COR-L47 (cell line): ENCODE measurements at places on chromosomes 7 and 10.

DNA sequence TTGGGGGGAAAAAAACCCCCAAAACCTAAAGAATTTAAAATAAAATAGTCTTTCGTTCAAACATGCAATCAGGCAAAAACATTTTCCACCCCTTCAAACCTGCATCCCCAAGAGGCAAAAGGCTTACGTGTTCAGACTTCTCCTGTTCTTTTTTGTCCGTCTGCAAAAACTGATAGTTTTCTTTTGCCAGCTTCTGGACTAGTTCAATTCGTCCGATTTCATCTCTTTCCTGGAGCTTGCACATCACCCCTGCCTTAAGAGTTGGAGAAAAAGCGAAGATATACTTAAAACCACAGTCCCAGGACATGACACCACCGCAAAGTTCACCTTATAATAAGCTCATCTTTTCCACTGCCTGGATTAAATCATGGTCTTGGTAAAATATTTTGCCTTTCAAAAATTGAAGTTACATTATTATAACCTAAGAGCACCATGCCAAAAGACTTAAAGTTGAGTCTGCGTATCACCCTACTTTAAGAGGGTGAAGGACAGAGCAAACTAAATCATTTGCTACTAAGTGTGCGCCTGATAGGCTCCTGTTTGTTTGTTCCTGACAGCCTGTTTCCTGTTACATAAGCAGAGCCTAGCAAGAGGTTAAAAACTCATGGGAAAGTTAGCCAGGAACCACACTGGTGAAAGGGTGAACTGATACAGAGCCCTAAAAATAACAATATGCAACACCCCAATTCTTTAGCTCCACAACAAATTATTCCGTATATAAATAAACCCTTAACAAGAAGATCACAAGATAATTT lies 137.0 kb downstream of the RAPGEF5 start:
- DNase-seq = no peak

- DNase-seq = no peak
These were observed 37.4 kb downstream of the LRRC72 start for GRCh38 chr7:16564023-16564380.

DNA sequence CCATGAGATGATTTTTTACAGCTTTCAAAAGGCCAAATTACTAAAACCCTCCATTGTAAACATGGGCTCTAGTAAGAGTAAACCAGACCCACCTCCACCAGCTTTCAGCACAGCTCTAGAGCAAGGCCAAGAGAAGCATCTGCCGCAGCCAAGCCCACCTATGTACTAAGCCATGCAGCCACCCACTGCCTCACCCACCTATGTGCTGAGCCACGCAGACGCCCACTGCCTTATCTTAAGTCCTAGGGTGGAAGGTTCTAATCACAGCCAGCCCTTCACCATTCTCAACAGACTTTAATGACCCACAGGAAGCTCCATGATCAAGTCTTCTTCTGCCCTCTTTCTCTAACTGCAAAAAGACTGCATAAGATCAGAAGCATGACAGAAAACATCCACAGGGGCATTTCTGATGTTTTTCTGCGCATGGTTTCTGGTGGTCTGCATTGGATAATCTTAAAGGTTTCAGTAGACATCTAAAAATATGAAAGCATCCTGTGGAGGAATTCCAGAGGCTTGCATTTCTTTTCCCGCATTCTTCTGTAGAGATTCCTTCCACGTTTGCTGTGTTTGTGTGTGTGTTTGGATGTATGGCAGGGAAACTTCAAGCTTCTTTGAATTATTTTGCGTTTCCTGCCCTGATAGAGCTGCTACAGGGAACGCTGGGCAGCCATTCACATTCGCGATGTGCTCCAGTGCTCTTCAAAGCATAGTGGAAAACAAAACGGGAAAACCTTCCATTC lies 286.1 kb upstream of the KLF6 start:
- no peak for DNase-seq

DNA sequence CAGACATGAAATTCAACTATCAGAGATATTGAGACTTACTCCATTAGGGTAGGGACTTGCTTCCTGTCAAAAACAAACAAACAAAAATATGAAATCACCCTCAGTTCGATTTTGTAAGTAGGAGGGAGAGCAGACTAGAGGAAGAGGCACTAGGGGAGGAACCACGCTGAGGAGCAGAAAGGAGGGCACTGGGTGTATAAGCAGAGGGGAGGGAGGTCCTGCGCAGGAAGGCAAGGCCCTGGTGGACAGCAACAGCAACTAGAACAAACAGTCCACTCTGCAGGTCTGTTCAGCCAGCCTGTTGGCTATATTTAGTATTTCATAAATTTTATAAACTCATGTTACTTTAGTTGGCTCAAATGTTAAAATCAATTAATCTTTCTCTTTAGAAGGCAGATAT lies 937.1 kb upstream of the C7orf33 start:
- no peak for DNase-seq

GRCh38 chr7:37388811-37389210 lies 59.9 kb downstream of the ELMO1 start:
- no peak for DNase-seq

DNA sequence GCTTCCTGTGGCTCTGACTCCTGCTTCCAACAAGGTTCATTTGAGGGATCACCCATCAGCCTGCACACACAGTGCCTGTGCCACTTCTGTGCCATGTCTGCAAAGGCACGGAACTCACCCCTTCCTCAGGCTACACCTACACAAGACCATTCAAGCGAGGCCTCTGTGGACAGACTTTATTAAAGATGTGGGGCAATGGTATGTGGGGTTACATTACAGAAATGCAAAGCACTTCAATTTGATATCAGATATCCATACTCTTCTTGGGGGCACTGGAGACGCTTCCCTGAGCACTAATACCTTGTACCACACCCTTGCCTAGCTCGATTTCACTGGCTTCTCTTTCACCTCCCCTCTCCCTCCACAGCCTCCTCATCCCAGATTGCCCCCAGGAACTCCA lies 84.4 kb upstream of the FGL2 start:
- no peak for DNase-seq

DNA sequence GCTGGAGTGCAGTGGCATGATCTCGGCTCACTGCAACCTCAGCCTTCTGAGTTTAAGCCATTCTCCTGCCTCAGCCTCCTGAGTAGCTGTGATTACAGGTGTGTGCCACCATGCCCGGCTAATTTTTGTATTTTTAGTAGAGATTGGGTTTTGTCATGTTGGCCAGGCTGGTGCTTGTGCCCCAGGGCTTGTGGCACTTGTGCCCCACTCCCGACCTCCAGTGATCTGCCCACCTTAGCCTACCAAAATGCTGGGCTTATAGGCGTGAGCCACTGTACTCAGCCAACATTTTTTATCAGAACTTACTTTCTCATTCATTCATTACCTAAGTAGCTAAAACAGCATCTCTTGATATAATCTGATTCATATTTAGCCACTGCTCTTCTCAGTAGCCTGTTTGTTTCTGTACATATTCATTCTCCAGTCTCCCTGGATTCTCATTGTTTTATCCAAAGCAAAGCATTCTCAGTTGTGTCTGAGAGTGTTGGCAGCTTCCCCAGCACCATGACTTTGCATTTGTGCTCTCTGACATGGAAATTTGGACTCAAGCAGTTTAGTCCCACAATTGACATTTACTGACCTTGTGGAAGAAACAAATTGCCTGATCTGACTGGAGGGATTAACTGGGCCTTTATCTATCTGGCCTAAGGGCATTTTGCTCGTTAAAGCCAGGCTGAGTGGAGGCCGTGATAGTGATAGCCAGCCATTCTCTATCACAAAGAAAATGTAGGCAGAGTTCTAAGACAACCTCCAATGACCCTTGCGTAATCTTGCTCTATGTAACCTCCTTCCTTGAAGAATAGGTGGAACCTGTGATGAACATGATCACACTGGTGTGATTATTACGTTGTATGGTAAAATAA lies 44.9 kb downstream of the AKR1B15 start:
- DNase-seq = no peak

DNA sequence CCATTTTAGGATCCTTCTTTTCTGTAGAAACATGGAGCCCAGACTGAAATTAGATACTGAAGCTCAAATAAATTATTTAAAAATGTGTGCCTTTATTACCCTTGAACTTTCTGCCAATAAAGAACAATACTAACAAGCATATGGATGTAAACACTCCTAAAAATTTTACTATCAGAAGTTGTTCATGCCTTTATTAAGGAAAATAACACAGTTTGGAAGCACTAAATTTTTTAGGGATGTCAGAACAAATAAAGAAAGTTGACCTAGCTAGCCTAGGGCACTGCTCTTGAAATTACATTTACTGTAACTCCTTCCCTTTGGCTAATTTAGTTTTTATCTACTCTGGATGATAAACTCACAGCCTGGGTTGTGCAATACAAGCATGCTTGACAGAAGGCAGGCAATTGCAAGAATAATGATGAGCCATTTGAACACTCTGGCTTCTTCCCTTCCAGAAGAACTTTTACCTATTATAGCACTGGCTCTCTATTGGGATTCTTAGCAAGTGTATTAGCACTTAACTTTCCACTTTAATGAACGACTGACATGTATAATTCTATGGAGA lies 351.7 kb upstream of the C7orf33 start:
- no peak for DNase-seq

DNA sequence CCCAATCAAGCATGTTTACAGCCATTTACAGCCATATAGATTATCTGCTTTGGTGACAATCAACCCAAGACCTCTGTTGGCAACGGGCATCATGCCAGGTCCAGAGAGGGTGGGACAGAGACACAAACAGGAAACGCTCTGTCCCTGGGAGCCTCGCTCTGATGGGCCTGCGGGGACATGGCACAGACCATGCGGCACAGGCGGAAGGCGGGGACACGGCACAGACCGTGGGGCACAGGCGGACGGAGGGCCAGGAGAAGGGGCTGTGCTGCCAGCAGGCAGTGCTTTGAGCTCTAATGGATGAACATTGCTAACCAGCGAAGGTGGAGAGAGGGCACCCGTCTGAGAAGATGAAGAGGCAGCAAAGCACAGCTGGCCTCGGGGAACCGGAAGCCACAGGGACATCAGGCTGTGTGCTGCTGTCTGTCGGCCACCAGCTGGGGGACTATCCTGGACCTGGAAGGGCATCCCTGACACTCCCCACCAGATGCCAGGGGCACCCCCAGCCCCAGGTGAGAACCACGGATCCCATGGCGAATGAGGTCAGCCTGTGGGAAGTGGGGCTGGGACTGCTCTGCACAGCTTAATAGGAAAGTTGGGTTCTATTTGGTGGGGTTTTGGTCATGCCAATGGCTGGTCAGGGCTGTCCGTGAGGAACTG lies 61.0 kb downstream of the DIP2C start:
- DNase-seq = peak; percentile 18

GRCh38 chr7:29247224-29247962 lies 52.8 kb downstream of the CHN2 start:
- no peak for DNase-seq

DNA sequence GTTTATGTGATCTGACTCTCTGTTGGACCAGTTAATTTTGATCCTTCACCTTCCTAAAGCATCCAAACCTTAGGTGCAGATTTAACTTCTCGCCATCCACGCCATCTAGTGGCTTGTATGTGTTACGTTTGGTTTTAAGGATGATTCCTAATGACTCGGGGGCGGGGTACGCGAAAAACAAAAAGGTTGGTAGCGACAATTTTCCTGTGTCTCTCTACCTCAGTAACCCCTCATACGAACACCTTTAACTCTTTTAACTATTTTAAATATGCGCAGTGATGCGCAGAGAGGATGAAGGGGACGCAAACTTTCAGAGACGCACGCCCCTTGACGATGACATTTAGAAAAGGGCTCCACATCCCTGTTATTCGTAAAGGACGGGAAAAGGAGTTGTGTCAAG lies 714 bp upstream of the KCND2 start:
- peak; percentile 79 for DNase-seq

- DNase-seq = no peak
These were observed 2.6 kb upstream of the OPN4 start for GRCh38 chr10:86651631-86652331.

- DNase-seq = no peak
These were observed 55.2 kb downstream of the ZNF716 start for GRCh38 chr7:57505176-57505575.

DNA sequence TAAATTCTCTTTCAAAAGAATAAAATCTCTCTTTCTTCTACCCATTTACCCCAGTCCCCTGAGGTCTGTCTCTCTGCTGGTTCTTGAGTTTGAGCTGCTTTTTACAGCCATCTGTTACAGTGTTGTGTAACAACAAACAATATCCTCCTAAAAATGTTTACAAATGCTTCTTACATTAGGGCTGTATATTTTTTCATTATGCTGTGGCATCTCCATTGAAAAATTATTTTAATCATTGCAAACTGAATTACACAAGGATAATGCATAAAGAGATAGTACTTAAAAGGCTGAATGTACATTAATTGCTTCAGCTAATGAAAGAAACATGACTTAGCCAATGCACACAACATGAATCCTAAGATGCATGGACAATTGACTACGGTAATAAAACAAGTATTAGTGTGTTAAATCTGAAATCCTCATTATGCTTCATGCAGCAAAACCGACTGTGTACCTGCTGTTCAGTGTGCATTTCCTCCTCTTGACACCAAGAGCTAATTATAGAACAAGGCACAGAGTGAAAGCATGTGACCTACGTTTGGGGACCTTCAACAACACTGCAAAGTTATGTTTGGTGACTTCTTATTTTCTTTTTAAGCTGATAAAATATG lies 181.7 kb upstream of the RHOBTB1 start:
- DNase-seq = no peak

DNA sequence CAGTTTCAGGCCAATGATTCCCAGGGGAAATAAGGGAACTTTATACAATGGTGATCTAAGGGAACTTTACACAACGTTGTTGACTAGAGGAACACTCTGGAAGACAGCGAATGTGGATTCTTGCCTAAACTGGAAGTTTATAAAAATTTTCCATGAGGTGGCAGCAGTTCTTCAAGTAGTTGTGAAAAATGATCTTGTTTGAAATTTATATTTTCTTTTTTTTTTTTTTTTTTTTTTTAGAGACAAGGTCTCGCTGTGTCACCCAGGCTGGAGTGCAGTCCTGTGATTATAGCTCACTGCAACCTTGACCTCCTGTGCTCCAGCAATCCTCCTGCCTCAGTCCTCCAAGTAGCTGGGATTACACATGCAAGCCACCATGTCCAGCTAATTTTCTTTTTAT lies 32.1 kb upstream of the GTF2I start:
- peak; percentile 2 for DNase-seq

DNA sequence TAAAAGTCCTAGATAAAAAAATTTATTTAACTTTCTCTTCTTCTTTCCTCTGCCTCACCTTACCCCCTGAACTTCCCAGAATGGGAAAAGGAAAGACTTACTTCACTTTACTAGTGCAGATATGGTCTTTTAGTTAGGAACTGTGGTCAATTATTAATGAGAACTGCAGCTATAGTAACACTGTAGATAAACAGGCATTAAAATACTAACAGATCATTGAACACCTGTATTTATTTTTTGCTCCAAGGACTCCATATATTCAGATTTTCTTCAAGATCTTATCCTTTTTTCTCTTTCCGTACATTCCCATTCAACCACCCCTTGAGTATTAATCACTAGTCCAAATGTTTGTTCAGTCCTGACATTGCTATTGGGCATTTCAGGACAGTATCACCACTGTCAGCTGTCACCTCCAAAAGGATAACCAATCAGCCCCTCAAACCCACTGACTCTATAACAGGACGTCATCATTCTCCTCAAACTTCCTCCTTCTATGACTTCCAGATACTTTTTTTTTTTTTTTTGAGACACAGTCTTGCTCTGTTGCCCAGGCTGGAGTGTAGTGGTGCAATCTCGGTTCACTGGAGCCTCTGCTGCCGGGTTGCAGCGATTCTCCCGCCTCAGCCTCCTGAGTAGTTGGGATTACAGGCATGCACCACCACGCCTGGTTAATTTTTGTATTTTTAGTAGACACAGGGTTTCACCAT lies 4.2 kb downstream of the CPVL start:
- DNase-seq = no peak

- DNase-seq = no peak
These were observed 3.5 kb downstream of the LRRN3 start for GRCh38 chr7:111094419-111094818.

GRCh38 chr7:14457568-14458453 lies 444.7 kb downstream of the DGKB start:
- peak; percentile 88 for DNase-seq
